ENCODE measurements at places on chromosomes 3 and 15. TPM values are rescaled to one million over a fixed set of nuclear protein-coding genes. Genes with fewer than 3 reads are reported as not detected.

The ACP3 gene
- total RNA-seq: 1.0 TPM

- DNase-seq: no peak
- no peaks in the 10 kb centered on the region for H3K27me3 ChIP-seq
- H3K36me3 ChIP-seq: no peaks in the 10 kb centered on the region
- H3K4me1 ChIP-seq: no peaks in the 10 kb centered on the region
- no peak overlapping the region for H3K27ac ChIP-seq
- no peak overlapping the region for H3K4me3 ChIP-seq
These were observed 29.6 kb downstream of the CHAC1 start for GRCh38 chr15:40982855-40983254.

DNA sequence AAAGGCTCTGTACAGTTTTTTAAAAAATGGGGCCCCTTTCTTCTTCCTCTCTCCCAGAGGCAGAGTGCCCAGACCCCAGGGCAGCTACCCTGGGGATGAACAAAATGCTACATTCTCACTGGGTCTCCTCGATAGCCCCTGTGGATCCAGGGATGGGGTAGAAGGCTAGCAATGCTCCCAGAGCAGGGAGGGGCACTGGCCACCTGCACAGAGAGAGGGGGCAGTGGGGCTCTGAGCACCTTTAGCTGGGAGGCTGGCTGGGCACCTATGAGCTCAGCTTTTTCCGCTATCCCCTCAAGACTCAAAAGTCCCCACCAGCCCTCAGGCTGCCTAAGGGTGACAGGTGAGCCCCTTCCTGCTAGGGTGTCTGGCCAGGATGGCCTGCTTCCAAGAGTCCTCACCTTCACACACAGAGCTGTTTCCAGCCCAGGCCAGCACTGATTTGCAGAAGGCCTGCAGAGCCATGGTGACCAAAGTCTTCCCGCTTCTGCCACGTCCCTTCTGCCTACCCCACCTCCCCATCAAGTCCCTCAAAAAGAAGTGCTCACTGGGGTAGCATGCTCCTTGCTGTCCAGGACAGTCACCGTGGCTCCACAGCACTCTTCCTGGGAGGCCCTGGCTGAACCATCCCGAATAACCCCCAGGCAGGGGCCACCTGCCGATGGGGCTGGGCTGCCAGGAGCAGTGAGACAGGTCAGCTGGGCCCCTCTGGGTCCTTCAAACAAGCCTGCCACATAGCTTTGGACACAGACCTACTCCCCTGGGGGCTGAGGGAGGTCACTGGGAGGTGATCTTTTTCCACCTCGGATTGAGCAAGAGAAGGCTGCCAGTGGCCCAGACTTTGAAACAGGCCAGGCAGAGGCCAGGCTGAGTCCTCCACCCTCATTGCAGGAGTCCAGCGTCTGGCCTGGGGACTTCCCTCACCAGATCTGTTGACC is 20.4 kb downstream of the BMF start:
- DNase-seq: no peak
- H3K27ac ChIP-seq: peak overlapping the region; percentile 23
- no peaks in the 10 kb centered on the region for H3K27me3 ChIP-seq

The GUCA1C gene
- total RNA-seq: not detected

DNA sequence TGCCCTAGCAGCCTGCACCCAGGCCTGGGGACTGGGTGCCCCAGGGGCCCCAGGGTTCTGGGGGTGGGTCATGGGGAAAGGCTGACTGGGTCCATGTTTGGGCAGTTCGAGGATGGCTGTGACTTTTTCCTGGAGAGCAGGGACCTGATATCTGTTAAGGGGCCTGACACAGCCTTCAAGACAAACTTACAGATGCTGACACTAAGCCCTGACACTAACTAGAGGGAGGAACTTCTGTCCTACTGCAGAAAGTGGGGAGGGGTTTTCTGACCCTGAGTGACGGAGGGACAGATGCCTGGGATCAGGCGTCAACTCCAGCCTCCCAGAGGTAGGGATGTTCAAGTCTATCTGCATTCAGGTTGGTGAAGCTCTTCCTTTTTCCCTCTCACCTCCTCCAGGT is 45.0 kb upstream of the SLC6A11 start:
- no peak for DNase-seq
- no peak overlapping the region for H3K4me3 ChIP-seq
- no peaks in the 10 kb centered on the region for H3K36me3 ChIP-seq
- H3K4me1 ChIP-seq: no peaks in the 10 kb centered on the region

- H3K36me3 ChIP-seq: no peaks in the 10 kb centered on the region
- no peaks in the 10 kb centered on the region for H3K4me1 ChIP-seq
- no peak overlapping the region for H3K4me3 ChIP-seq
These were observed 293.0 kb downstream of the ADAMTS17 start for GRCh38 chr15:100048736-100049135.

The IP6K2 gene
- total RNA-seq: 211 TPM

The HES1 gene
- 65.6 TPM for total RNA-seq

DNA sequence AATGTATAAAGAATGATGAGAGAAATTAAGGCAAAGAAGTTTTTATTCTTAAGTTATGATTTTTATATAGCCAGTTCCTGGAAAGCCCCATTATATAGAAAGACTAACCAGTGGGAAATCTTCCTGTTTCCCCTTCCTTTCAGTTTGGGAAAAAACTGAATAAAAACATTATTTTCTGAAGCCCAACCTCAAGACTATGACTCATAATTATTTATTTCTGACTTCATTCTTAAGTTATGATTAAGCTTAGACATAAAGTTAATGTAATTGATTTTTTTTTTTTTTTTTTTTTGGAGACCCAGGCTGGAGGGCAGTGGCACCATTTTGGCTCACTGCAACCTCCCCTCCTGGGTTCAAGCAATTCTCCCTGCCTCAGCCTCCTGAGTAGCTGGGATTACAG is 55.8 kb downstream of the TRPC1 start:
- H3K4me1 ChIP-seq: no peaks in the 10 kb centered on the region
- H3K27me3 ChIP-seq: no peaks in the 10 kb centered on the region
- H3K4me3 ChIP-seq: no peak overlapping the region
- H3K27ac ChIP-seq: no peak overlapping the region

- H3K27ac ChIP-seq: no peak overlapping the region
- no peak for DNase-seq
- H3K4me1 ChIP-seq: peaks cover 4% of the 10 kb centered on the region
- no peak overlapping the region for H3K4me3 ChIP-seq
- H3K27me3 ChIP-seq: no peaks in the 10 kb centered on the region
These were observed 439.2 kb downstream of the MCTP2 start for GRCh38 chr15:94670438-94671034.

DNA sequence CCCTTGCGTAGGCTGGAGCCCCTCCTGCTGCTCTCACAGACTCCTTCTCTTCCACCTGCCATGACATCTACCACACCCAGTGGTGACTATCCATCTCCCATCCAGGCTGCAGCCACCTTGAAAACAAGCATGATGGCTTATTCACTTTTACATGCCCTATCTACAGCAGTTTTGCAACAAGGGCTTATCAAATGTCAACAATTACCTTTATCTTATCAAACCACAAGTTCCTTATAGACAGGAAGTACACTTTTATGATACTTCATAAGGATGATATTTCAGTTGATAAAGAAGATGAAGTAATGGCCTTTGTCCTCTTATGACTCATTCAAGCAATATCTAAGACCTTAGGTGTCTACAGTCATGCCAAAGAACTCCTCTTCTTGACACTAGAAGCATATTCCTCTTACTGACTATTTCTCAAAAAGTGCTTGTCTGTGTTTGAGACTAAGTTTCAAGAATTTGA is 125.3 kb upstream of the SPRED1 start:
- H3K4me3 ChIP-seq: no peak overlapping the region
- no peak overlapping the region for H3K27ac ChIP-seq
- no peaks in the 10 kb centered on the region for H3K4me1 ChIP-seq
- H3K36me3 ChIP-seq: no peaks in the 10 kb centered on the region
- no peaks in the 10 kb centered on the region for H3K27me3 ChIP-seq

GRCh38 chr15:76198456-76199105 is 112.7 kb downstream of the ETFA start:
- H3K4me3 ChIP-seq: no peak overlapping the region
- no peak for DNase-seq
- H3K4me1 ChIP-seq: no peaks in the 10 kb centered on the region
- peaks cover 1% of the 10 kb centered on the region for H3K36me3 ChIP-seq

The EPHA3 gene
- total RNA-seq: 3.3 TPM

- H3K4me3 ChIP-seq: no peak overlapping the region
- no peaks in the 10 kb centered on the region for H3K36me3 ChIP-seq
- H3K27ac ChIP-seq: no peak overlapping the region
- H3K27me3 ChIP-seq: no peaks in the 10 kb centered on the region
These were observed 12.7 kb downstream of the TAGLN3 start for GRCh38 chr3:112011376-112011940.

The KLHL40 gene
- total RNA-seq: not detected

DNA sequence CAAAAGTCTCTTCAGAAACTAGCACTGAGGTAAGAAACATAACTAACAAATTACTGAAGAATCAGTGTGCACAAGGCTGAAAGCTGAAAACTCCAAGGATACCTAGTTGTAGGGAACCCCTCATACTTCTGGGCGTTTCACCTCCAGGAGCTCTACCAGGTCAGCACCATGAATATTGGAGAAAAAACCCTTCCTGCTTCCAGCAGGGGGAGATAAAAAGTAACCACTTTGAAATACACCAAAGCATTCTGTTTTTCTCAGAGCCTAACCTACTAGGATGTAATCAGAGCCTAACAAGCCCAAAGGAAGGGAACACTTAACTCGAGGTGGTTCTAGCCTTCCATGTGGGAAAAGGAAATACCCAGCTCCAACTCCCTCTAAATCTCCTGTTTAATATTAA is 175.8 kb upstream of the MME start:
- H3K4me3 ChIP-seq: no peak overlapping the region
- no peaks in the 10 kb centered on the region for H3K27me3 ChIP-seq
- H3K4me1 ChIP-seq: no peaks in the 10 kb centered on the region
- H3K27ac ChIP-seq: no peak overlapping the region
- DNase-seq: no peak

DNA sequence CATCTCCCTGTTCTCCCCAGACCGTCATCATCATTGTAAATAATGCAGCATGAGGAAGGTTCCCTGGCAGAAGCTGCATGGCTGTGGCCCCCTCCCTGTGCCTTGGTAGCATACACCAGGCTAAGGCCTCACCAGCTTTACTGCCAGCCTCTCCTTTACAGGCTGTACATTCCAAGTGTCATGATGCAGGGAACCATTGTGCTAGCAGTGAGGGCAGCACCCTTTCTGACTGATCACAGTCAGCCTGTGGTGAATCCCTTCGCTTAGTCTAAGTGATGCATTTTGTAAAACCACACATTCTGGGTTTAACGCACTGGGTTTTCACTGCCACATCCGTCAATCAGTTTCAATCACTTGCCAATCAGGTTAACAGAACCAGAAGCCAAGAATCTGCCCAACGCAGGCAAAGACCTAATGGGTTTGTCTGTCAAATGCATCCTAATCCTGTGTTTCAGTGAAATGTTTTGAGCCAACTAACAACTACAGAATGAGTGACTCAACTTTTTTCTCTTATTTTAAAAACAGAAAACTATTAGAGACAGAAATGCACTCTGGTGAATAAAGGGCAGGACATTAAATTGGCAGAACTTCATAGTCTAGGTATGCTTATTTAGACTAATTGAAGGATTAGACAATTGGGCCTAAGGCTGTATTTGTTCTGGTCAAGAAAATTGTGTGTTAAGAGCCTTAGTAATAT is 225.9 kb upstream of the DPH6 start:
- H3K36me3 ChIP-seq: no peaks in the 10 kb centered on the region
- H3K27ac ChIP-seq: no peak overlapping the region
- no peak overlapping the region for H3K4me3 ChIP-seq

GRCh38 chr3:141236361-141236760 is 4.7 kb downstream of the PXYLP1 start:
- no peak overlapping the region for H3K27ac ChIP-seq
- H3K4me3 ChIP-seq: no peak overlapping the region
- no peaks in the 10 kb centered on the region for H3K36me3 ChIP-seq
- H3K4me1 ChIP-seq: no peaks in the 10 kb centered on the region
- no peak for DNase-seq
- no peaks in the 10 kb centered on the region for H3K27me3 ChIP-seq

- no peaks in the 10 kb centered on the region for H3K27me3 ChIP-seq
- H3K4me3 ChIP-seq: no peak overlapping the region
- DNase-seq: no peak
These were observed 4.3 kb upstream of the LTF start for GRCh38 chr3:46468753-46469600.

GRCh38 chr3:127800508-127800907 is 21.8 kb downstream of the MGLL start:
- no peaks in the 10 kb centered on the region for H3K4me1 ChIP-seq
- H3K4me3 ChIP-seq: no peak overlapping the region
- H3K36me3 ChIP-seq: no peaks in the 10 kb centered on the region
- no peak for DNase-seq

The C3orf20 gene
- total RNA-seq: not detected

DNA sequence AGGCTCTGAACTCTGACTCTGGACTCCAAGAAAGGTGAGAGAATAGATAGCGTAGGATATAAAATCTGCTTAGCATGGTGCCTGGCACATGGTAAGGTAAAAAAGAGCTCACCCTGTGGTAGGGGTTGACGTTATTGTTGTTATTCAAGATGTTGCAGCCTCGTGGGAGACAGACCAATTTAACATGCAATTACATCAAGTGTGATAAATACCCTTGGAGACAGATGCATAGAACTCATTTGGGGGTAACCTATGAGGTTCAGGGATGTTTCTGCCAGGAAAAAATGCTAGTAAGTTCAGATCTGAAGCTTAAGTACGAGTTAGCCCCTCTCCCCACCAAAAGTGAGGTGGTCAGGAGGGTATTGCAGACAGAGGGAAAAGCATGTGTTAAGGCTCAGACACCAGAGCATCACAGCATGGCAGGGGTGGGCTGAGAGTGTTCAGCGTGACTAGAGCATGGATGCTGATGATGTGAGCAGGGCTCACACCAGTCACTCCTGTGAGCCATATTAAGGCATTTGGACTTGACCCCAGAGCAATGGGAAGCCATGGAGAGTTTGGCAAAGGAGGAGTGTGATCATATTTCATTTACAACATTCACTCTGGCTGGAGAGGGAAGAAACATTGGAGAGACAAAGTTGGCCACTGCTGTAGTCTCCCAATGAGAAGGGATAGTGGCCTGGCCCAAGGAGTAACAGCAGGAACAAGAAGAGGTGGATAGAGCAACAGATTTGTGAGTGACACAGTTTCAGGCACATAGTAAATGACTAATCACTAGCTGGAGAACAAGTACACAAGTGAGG is 181.0 kb downstream of the UACA start:
- no peak for DNase-seq
- no peaks in the 10 kb centered on the region for H3K27me3 ChIP-seq
- peaks cover 11% of the 10 kb centered on the region for H3K4me1 ChIP-seq
- no peaks in the 10 kb centered on the region for H3K36me3 ChIP-seq
- H3K27ac ChIP-seq: no peak overlapping the region

GRCh38 chr3:52324676-52325075 is 8.6 kb downstream of the DNAH1 start:
- no peaks in the 10 kb centered on the region for H3K27me3 ChIP-seq
- H3K4me1 ChIP-seq: no peaks in the 10 kb centered on the region
- H3K4me3 ChIP-seq: no peak overlapping the region
- no peaks in the 10 kb centered on the region for H3K36me3 ChIP-seq
- no peak for DNase-seq

The ACVR2B gene
- 6.6 TPM for total RNA-seq
